NCI-H1436 (cell line): ENCODE measurements at places on chromosomes 7 and 10.

- DNase-seq, result no peak
Measured at GRCh38 chr10:121510201-121510771, 88.0 kb downstream of the FGFR2 start.

DNA sequence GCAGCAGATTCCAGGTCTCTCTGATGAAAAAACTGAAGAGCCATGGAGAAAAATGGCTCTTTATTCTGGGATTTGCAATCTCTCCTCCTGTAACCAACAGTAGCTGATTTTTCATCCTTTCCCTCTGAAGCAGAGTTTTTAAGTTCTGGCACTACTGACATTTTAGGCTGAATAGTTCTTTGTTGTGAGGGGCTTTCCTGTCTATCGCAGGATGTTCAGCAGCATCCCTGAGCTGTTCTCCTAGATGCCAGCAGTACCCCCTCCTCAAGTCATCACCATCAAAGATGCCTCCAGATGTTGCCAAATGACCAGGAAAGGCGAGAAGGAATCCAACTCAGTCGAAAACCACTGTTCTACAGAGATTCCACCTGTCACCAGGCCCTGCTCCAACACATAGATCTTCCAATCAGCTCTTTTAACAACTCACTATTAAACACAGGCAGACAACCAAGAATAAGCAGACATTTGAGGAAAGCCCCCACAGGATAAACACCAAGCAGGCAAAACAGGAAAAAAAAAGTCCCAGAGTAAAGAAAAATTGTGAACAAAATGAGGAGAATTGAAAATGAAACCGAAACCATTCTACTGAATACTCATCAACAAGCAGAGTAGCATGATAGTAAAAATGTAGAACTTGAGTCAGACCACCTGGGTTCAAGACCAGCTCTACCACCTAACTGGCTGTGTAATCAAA, 124.8 kb downstream of the MPP7 start:
- no peak for DNase-seq

DNA sequence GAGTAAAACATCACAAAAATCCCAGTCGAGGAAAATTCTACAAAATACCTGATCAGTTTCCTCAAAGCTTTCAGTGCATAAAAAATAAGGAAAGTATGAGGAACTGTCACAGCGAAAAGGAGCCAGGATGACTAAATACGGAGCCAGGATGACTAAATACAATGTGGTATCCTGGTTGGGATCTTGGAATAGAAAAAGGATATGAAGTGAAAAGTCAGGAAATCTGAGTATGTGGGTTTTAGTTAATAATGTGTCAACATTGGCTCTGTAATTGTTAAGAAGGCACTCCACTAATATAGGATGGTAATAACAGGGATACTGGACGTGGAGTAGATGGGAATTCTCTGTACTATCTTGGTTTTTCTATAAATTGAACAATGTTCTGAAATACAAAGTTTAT, 175.5 kb downstream of the SUGCT start:
- DNase-seq, result no peak

DNA sequence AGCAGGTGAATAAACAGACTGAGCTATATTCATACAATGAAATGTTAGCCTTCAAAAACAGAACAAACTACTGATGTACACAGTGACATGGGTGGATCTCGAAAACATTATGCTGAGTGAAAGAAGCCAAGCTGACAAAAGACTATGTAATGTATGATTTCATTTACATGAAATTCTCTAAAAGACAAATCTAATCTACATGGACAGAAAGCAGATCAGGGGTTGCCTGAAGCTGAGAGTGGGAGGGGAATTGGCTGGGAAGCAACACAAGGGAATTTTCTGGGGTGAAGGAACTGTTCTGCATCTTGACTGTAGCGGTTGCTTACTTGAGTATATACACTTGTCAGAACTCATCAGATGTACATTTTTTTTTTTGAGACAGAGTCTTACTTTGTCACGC, 121.7 kb upstream of the SVIL start:
- no peak for DNase-seq

- no peak for DNase-seq
Measured at GRCh38 chr7:22868509-22868908, 45.9 kb upstream of the TOMM7 start.
